ENCODE measurements at places on chromosomes 4 and X.

- no peak for DNase-seq
Measured at GRCh38 chrX:46860557-46860956, 23.7 kb downstream of the RP2 start.

- DNase-seq, result no peak
Measured at GRCh38 chrX:14501327-14501726, 28.0 kb upstream of the GLRA2 start.

DNA sequence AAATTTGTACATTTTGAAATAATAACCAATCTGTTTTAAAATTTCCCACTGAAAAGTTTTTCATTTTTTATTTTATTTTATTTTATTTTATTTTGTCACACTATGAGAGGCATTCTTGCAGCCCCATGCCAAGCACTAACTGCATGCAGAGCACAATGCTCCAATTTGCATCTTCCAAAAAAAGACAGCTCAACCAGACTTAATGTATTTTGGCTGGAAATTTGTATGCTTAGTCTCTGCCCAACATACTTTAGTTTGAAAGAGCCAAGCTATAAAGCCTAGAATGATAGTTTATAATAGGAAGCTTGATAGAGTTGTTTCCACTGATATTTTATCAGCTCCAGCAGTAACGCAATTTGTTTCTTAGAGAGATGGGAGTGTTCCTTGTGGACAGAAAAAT lies 235.5 kb downstream of the GALNTL6 start:
- no peak for DNase-seq

DNA sequence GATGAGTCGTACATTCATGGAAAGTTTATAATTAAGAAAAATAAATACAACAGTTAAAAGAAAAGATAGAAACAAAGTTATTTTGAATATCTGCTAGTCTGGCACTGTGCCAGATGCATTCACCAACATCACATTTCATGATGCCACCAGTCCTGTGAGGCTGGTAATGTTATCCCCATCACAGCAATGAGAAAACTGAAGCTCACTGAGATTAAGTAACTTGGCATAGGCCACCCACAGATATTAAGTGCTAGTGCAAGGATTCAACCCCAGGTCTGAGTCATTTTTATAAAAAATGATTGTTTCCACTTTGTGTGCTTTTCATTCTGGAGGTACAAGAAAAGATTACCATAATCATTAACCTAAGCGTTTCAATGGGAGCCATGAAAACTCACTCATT lies 65.0 kb upstream of the IL15 start:
- peak; percentile 14 for DNase-seq

- DNase-seq, result no peak
Measured at GRCh38 chrX:8025705-8026104, 98.5 kb upstream of the PNPLA4 start.

- DNase-seq, result no peak
Measured at GRCh38 chr4:171719691-171720090, 93.5 kb upstream of the GALNTL6 start.

GRCh38 chr4:138602664-138603063 lies 360.5 kb upstream of the SLC7A11 start:
- no peak for DNase-seq

DNA sequence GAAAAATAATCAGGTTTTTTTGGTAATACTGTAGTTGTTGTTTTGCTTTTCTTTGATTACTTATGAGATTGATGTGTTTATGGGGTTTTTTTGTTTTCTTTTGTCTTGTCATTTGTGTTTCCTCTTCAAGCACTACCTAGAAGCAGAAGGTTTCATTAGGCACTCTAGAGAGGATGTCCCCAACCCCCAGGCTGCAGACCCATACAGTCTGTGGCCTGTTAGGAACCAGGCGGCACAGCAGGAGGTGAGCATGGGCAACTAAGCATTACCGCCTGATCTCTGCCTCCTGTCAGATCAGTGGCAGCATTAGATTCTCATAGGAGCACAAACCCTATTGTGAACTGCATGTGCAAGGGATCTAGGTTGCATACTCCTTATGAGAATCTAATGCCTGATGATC lies 22.9 kb upstream of the NOCT start:
- no peak for DNase-seq

DNA sequence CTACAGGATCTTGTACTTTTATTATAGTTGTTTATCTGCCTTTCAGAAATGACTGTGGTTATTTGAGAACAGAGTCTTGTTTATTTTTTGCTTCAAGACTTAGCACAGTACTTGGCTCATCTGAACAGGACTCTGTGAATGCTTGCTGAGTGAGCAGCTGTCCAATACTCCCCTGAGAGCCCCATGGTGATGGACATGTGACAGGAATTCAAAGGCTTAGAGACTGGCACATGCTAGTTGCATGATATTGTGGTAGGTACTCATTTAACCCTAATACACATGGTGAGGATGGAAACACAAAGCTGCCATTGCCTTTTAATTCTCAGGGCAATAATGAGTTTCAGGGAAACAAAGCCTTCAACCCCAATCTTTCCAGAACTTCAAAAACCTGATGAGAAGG lies 97.3 kb downstream of the GEMIN8 start:
- no peak for DNase-seq

GRCh38 chr4:75229806-75230570 lies 284.2 kb downstream of the RCHY1 start:
- DNase-seq, result no peak

DNA sequence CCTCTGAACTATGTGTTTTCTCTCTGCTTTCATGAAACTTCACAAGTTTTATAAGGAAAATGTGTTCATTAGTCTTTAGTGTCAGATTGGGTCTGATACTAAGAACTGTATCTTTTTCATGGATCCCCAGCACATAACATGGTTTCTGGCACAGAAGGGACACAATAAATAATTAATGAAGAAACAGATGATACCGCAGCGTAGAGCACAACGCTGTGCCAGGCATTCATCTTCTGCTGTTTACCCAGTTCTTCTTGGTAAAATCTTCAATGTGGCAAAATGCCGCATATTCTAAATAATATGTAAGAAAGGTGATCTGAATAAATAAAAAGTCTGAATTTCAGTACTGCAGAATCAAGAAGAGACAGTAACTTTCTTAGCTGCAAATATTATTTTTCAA lies 12.3 kb downstream of the SCARB2 start:
- no peak for DNase-seq

- DNase-seq, result peak; percentile 84
Measured at GRCh38 chr4:176635372-176636261, 157.1 kb downstream of the VEGFC start.

- DNase-seq, result no peak
Measured at GRCh38 chrX:123357941-123358340, 173.9 kb downstream of the GRIA3 start.

DNA sequence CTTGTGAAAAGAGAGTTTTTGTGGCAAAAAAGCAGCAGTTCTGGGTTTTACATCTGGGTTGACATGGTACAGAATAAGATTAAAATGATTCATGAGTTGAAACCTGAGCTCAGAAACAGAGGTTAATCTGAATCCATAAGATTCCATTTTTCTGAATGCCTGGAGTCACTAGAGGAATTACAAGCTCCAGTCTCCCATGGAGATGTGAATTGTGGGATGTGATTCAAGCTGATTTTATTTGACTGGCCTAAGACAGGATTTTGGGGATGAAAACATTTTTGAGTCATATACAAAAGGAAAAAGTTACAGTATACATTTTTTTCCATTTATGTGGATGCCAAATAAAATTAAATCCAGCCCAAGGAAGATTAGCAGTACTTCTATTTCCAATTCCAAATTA lies 161.1 kb downstream of the RBM46 start:
- no peak for DNase-seq

- DNase-seq, result no peak
Measured at GRCh38 chr4:160373911-160374310, 1271.0 kb downstream of the RAPGEF2 start.

DNA sequence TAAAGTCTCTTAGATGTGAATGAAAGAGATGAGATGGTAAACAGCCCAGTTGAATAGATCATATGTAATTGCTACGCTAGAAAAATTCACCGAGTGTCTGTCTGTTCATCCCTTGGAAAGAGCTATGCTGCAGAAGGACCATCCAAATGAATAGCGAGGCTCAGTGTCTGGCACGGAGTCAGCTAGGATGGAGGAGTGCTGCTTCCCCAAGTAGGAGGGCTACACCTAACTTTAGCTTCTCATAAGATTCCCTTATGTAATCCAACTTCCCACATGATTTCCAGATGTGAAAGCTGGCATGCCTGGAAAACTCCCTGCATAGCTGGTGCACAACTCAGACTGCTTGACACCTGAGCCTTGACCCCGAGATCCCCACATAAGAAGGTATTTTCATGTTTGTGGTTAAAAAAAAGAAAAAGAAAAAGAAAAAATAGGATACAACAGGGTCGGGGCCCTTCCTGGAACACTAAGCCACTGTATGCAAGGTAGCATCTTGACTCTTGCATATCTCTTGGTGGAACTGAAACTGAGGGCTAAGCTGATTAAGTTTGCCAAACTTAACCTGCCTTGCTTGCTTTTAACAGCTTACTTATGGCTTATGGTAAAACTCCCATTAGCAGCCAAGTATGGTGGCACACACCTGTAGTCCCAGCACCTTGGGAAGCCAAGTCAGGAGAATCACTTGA lies 82.3 kb downstream of the FREM3 start:
- DNase-seq, result no peak

DNA sequence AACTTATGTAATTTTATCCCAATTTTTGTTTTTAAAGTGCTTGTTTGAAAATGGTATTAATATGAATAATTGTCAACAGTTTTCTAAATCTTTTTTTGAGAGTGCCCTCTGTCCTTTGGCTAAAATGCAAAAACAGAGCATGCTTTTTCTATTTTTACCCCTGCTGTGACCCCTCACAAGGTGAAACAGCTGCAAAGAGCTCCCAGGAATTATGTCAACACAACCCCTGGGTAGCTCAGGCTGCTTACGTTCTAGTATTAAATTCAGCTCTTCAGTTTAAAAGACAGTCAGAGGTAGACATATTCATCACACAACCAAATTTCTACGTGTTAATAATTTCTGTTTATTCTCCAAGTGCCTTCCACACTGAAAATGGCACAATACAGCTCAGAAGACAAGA lies 367.5 kb downstream of the PRDM5 start:
- no peak for DNase-seq

- DNase-seq, result no peak
Measured at GRCh38 chrX:139207655-139208054, 322.9 kb upstream of the F9 start.

DNA sequence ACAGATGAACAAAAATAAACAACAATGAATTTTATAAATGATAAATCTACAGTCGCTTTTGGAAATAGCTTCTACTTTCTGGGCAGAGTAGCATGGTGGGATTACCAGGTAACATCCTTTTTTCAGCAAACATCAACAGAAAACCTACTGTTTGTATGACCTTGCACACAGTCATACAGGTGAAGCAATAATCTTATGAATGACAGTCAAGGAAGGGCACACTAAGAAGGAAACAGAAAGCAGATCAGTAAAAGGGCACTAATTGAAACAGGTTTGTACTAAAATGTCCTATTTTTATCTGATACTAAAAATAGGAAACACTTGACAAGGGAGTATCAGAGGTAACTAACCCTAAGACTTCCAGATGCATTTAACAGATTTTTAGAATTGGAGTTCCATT lies 108.9 kb downstream of the DLG3 start:
- DNase-seq, result no peak

All from HCEC 1CT (cell line).